ENCODE measurements at places on chromosomes 11 and 22. TPM values are rescaled to one million over a fixed set of nuclear protein-coding genes. Genes with fewer than 3 reads are reported as not detected.

CNIH2 gene
- total RNA-seq: 4.6 TPM

ANKK1 gene
- 1.3 TPM for total RNA-seq

SCUBE1 gene
- under 0.01 TPM for total RNA-seq

MUC5B gene
- 11.4 TPM for total RNA-seq

LUZP2 gene
- 1.6 TPM for total RNA-seq

MS4A3 gene
- not detected for total RNA-seq

DNA sequence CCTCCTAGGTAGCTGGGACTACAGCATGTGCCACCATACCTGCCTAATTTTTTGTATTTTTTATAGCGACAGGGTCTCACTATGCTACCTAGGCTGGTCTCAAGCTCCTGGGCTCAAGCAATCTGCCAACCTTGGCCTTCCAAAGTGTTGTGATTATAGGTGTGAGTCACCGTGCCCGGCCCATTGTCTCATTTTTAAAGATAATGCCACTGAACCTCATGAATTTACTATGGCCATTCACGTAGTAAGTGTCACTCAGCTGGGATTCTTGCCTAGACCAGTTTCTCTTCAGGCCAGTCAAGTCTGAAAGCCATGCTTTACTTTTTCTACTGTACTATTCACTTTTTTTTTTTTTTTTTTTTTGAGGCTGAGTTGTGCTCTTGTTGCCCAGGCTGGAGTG is 22.4 kb downstream of the DEPDC5 start:
- H3K27ac ChIP-seq: no peak overlapping the region
- no peaks in the 10 kb centered on the region for H3K27me3 ChIP-seq
- DNase-seq: no peak
- H3K36me3 ChIP-seq: no peaks in the 10 kb centered on the region
- H3K4me1 ChIP-seq: no peaks in the 10 kb centered on the region

GRCh38 chr22:22442928-22443709 is 65.4 kb downstream of the ZNF280B start:
- H3K4me3 ChIP-seq: no peak overlapping the region
- no peaks in the 10 kb centered on the region for H3K4me1 ChIP-seq
- no peak for DNase-seq

DNA sequence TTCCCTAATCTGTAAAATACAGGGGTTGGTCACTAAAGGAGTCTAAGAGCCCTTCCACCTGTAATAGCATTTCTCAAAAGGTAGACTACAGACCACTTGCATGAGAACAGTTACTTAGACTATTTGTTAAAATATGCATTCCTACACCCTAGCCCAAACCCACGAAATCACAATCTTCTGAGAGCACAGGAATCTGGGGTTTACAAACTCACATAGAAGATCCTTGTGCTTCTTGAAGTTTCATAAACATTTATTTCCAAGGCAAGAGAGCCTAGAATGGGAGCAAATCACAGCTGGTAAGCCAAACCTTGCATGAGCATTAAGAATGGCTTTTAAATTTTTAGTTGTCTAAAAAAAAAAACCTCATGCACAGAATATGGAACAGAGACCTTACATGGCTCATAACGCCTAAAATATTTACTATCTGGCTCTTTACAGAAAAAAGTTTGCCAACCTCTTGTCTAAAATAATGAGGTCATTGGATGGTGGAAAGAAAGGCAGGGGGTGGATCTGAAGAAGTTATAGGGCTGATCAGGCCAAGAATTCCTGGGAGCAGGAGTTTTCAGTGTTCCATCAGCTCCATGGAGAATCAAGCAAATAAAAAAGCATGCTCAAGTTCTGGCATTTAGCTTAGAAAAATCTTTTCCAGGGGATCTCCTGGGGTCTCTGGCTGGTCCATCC is 133.4 kb downstream of the CCDC34 start:
- H3K36me3 ChIP-seq: no peaks in the 10 kb centered on the region
- DNase-seq: no peak
- H3K27me3 ChIP-seq: no peaks in the 10 kb centered on the region
- H3K27ac ChIP-seq: no peak overlapping the region
- no peak overlapping the region for H3K4me3 ChIP-seq

GRCh38 chr11:96113193-96113681 is 189.3 kb upstream of the MTMR2 start:
- H3K4me3 ChIP-seq: no peak overlapping the region
- no peaks in the 10 kb centered on the region for H3K27me3 ChIP-seq
- DNase-seq: no peak
- no peaks in the 10 kb centered on the region for H3K36me3 ChIP-seq
- peak overlapping the region; percentile 21 for H3K27ac ChIP-seq

GRCh38 chr11:43366677-43367076 is 8.0 kb downstream of the TTC17 start:
- H3K36me3 ChIP-seq: no peaks in the 10 kb centered on the region
- no peak overlapping the region for H3K27ac ChIP-seq
- peaks cover 34% of the 10 kb centered on the region for H3K4me1 ChIP-seq
- no peak overlapping the region for H3K4me3 ChIP-seq
- no peaks in the 10 kb centered on the region for H3K27me3 ChIP-seq
- DNase-seq: no peak

DNA sequence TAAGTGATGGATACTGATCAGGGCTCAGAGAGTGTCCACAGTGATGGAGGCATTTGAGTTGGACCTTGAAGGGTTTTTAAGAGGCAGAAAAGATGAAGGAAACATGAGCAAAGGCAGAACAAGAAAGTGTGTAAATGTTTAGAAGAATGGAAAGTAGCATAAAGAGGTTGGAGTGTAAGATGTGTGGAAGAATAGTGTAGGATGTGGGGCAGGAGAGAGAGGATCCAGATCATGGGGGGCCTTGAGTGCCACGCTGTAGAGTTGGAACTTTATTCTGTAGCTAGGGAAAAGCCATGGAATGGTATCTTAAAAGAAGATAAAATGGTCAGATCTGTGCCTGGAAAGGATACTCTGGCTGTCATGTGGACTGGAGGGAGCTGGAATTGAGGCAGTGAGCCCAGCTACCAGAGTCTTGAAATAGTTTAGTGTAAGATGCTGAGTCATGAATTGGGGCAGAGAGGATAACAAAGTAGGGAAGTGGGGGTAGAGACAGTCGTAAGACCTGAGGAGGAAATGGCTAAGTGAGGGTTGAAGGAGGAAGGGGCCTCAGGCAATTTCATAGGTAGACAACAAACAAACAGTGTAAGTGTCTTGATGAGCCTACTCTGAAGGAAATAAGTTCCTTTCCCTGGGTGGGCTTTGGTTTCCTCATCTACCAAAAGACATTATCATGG is 6.7 kb downstream of the KCNE3 start:
- peaks cover 38% of the 10 kb centered on the region for H3K4me1 ChIP-seq
- no peak overlapping the region for H3K4me3 ChIP-seq
- H3K27ac ChIP-seq: no peak overlapping the region
- no peaks in the 10 kb centered on the region for H3K27me3 ChIP-seq
- H3K36me3 ChIP-seq: no peaks in the 10 kb centered on the region

DNA sequence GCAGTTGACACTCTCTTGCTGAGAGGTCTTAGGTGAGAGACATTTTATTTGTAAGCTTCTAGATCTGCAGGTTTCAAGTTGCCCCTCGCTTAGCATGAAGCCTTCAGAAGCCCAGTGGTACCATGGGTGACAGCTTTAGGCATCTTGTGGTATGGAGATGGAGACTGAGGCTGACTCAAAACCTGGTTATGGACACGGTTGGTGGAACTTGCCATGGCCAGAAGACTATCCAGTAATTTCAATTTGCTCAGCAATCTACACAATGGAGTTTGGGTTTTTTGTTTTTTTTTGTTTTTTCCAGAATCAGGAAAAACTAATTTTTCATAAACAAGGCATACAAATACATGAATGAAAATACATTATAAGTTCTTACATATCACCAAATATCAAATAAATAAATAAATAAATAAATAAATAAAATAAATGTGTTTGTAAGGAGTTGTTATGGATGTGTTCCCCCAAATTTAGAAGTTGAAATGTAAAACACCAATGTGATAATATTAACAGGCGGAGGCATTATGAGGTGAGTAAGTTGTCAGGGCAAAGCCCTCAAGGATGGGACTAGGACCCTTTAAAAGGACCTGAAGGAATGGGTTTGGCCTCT is 22.6 kb downstream of the ETS1 start:
- H3K4me1 ChIP-seq: peaks cover 8% of the 10 kb centered on the region
- H3K27me3 ChIP-seq: no peaks in the 10 kb centered on the region
- DNase-seq: no peak
- no peak overlapping the region for H3K4me3 ChIP-seq
- no peak overlapping the region for H3K27ac ChIP-seq

DNA sequence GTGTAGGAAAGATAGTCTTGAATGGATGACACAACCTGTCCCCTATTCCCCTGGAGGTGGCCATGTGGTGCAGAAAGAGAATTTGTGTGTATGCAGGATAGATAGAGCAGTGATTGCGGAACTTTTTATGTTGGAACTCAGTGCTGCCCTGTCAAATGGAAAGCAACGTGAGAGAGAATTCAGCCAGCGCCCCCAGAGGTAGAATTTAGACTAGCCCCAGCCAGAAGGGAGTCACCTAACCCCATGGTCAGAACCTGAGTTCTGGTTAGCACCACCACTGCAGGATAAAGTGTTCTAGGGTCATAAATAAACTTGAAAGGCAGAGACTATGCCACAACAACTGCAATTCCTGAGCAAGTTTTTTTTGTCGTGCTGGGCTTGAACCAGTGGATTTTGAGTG is 152.9 kb upstream of the GRIA4 start:
- no peaks in the 10 kb centered on the region for H3K4me1 ChIP-seq
- no peak for DNase-seq
- H3K36me3 ChIP-seq: no peaks in the 10 kb centered on the region
- no peak overlapping the region for H3K27ac ChIP-seq
- no peaks in the 10 kb centered on the region for H3K27me3 ChIP-seq
- no peak overlapping the region for H3K4me3 ChIP-seq

DNA sequence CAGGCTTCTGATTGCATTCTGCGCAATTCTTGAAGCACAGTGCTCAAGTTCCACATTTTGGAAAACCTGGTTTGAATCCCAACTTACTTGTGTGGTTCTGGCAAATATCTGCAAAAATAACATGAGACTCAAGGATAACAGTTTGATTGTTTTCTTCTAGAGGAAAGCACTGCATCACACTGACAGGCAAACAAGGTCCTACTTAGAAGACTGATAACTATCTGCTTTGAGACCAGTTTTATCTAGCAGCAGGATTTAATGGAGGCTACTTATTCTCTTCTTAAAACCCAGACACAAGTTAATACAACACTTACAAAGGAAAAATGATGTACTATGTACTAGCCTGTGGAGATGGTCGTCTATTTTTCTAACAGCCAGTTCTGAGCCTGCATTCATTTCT is 41.4 kb downstream of the RIC3 start:
- no peak for DNase-seq
- H3K4me1 ChIP-seq: no peaks in the 10 kb centered on the region
- H3K27ac ChIP-seq: no peak overlapping the region

DNA sequence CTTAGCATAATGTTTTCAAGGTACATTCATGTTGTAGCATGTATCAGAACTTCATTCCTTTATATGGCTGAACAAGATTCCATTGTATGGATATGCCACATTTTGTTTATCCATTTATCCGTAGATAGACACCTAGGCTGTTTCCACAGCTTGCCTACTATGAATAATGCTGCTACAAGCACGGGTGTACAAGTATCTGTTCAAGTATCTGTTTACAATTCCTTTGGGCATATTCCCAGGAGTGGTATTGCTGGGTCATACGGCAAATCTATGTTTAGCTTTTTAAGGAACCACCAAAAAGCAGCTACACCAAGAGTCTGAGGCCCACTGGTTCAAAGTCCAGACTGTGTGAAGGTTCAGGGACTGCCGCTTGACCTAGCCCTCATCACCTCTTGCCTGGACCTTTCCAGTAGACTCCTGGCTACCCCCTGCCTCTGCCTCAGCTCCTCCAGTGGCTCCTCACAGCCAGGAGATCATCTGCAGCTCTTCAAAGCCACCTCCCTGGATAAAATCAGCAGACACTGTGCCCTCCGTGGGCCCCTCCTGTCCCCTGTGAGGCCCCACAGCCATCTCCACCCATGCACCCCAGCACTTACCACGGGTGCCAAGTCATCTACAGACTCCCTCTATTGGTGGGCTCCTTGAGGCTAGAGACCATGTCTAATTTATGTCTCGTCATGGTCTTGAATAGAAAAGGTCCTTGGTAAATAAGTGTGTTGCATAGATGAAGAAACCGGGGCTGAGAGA is 160.3 kb downstream of the MN1 start:
- H3K4me3 ChIP-seq: no peak overlapping the region
- no peaks in the 10 kb centered on the region for H3K27me3 ChIP-seq
- no peak for DNase-seq
- no peaks in the 10 kb centered on the region for H3K4me1 ChIP-seq

- H3K4me1 ChIP-seq: no peaks in the 10 kb centered on the region
- H3K4me3 ChIP-seq: no peak overlapping the region
- H3K36me3 ChIP-seq: no peaks in the 10 kb centered on the region
- no peak for DNase-seq
- H3K27ac ChIP-seq: no peak overlapping the region
- H3K27me3 ChIP-seq: no peaks in the 10 kb centered on the region
Observed at GRCh38 chr22:43840431-43840830, 21.9 kb downstream of the SULT4A1 start.

GRCh38 chr11:46537537-46538295 is 56.1 kb downstream of the AMBRA1 start:
- no peaks in the 10 kb centered on the region for H3K27me3 ChIP-seq
- H3K4me3 ChIP-seq: no peak overlapping the region
- H3K27ac ChIP-seq: no peak overlapping the region
- peak; percentile 66 for DNase-seq

Measured in body of pancreas (tissue), 4 donors.